Activated CD4-positive, alpha-beta T cell treated with anti-CD3 and anti-CD28 coated beads for 36 hours (primary cell): ENCODE measurements at places on chromosomes 4 and X. TPM values are rescaled to one million over a fixed set of nuclear protein-coding genes. Genes with fewer than 3 reads are reported as not detected.

Gene FAM184B
- total RNA-seq = 0.04 TPM

Gene LNX1
- total RNA-seq = not detected

Gene AGTR2
- total RNA-seq = not detected

Gene ZNF157
- total RNA-seq = 0.75 TPM

Gene MGAT4D
- not detected for total RNA-seq

Gene TMEM35A
- not detected for total RNA-seq

Gene EDNRA
- total RNA-seq = not detected

Gene SLC9A7
- total RNA-seq = 19.2 TPM

Gene CDS1
- total RNA-seq = 0.21 TPM

Gene YIPF7
- not detected for total RNA-seq

DNA sequence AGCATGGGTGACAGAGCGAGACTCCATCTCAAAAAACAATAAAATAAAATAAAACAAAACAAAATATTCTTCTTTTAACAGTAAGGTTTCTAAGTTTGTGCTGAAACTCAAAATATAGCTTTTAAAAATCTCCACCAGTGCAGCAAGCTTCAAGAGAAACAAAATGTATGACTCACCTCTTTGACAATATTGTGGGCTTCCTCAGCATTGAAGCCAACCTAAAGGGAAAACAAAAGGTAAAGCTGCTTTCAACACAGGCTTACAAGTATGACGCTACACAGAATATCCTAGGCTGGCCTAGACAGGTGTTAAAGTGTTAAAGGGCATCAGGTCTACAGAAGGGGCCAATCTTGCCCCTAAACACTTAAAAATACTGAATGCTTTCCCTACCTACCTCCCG, 1.2 kb downstream of the DYNLT3 start:
- H3K27ac ChIP-seq = peak overlapping the region; percentile 80
- H3K4me3 ChIP-seq = peak overlapping the region; percentile 69
- peaks cover 3% of the 10 kb centered on the region for H3K36me3 ChIP-seq
- H3K27me3 ChIP-seq = no peaks in the 10 kb centered on the region

GRCh38 chr4:88752076-88752463, 54.4 kb upstream of the NAP1L5 start:
- no peak overlapping the region for H3K4me3 ChIP-seq
- no peaks in the 10 kb centered on the region for H3K27me3 ChIP-seq
- H3K27ac ChIP-seq = no peak overlapping the region
- DNase-seq = no peak

GRCh38 chrX:154530286-154530685, 14.3 kb upstream of the FAM3A start:
- no peak overlapping the region for H3K27ac ChIP-seq
- H3K4me3 ChIP-seq = no peak overlapping the region
- H3K27me3 ChIP-seq = no peaks in the 10 kb centered on the region
- H3K4me1 ChIP-seq = peaks cover 20% of the 10 kb centered on the region
- DNase-seq = no peak
- H3K36me3 ChIP-seq = peaks cover 7% of the 10 kb centered on the region

DNA sequence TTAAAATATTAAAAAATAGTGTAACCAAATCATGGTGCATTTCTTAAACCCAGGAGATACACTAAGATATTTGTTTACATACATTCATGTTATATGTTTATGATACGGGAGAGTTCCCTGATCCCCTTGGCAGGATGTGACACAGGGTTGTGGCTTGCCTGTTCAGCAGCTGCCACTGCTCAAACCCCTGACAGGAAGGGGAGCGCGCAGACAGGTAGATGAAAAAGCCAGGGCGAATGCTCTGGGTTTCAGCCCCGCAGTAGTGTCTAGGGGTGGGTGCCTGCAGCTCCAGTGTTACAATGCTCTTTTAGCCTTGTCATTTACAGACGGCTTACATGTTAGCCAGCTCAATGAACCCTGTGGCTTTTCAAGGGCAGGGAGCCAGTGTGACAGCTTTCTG, 1343.8 kb upstream of the IGFBP7 start:
- H3K4me1 ChIP-seq = no peaks in the 10 kb centered on the region
- H3K36me3 ChIP-seq = no peaks in the 10 kb centered on the region
- no peak overlapping the region for H3K4me3 ChIP-seq
- no peak for DNase-seq

GRCh38 chr4:98369322-98369721, 108.1 kb downstream of the RAP1GDS1 start:
- H3K27me3 ChIP-seq = no peaks in the 10 kb centered on the region
- peaks cover 62% of the 10 kb centered on the region for H3K36me3 ChIP-seq
- no peak overlapping the region for H3K27ac ChIP-seq
- DNase-seq = no peak
- H3K4me1 ChIP-seq = no peaks in the 10 kb centered on the region
- H3K4me3 ChIP-seq = no peak overlapping the region

DNA sequence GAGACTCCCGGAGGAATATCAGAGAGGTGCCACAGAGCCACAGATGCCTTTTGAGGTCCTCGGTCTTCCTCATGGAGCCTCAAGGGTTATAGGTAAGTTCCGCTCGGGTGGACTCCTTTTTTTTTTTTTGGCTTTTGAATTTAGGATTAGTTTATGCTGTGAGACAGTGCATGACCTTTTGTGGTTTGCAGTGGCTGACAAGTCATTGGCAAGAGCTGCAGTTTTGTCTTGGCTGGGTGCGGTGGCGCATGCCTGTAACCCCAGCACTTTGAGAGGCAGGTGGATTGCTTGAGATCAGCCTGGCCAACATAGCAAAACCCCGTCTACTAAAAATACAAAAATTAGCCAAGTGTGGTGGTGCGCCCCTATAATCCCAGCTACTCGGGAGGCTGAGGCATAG, 4.5 kb upstream of the GRSF1 start:
- H3K36me3 ChIP-seq = no peaks in the 10 kb centered on the region
- no peak overlapping the region for H3K4me3 ChIP-seq
- no peaks in the 10 kb centered on the region for H3K27me3 ChIP-seq
- H3K27ac ChIP-seq = no peak overlapping the region

DNA sequence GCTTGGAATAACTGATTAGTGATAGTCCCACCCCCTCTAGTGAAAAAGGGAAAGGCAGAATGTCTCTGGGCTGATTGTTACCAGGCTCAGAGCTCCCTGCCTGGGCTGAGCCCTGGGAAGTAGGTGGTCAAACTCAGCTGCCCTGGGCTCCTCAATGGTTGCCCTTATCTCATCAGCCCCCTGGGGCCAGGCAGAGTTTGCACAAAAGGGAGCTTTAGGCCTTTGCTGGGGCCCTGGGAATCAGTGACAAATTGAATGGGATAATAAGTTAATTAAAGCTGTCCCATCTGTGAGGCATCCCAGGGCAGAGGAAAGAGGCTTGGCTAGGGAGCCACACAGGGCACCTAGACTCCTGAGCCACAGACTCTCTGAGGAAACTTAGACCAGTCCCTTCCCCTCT, 89.0 kb downstream of the EFNB1 start:
- H3K27me3 ChIP-seq = peaks cover 5% of the 10 kb centered on the region
- H3K4me1 ChIP-seq = no peaks in the 10 kb centered on the region
- H3K4me3 ChIP-seq = no peak overlapping the region
- DNase-seq = no peak

GRCh38 chr4:93918856-93919255, 90.3 kb downstream of the ATOH1 start:
- no peak for DNase-seq
- H3K27ac ChIP-seq = no peak overlapping the region
- H3K4me3 ChIP-seq = no peak overlapping the region
- H3K4me1 ChIP-seq = no peaks in the 10 kb centered on the region

DNA sequence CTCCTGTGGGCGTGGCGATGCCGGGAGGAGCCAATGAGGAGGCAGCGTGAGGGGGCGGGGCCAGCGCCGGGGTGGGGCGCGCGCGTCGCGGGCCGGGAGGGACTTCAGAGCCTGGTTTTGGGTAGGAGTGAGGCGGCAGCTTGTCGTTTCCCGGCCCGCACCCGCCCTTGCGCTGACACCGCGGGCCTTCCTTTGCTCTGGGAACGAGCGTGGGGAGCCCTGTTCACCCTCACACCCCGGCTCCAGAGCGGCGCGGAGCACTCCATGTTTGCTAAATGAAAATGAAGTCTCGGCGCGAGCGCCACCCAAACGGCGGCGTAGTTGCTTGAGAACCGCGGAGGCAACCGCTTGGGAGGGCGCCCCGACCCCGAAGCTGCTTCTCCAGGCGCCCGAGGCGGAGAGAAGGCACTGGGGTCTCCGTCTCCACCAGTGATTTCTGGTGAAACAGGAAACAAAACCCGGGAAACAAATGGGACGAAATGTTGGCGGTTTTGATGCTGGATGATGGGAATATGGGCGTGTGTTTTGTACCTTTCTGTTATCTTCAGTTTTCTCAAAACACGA, 497 bp upstream of the GRPEL1 start:
- H3K4me1 ChIP-seq = peaks cover 42% of the 10 kb centered on the region
- H3K4me3 ChIP-seq = peak overlapping the region; percentile 94
- peaks cover 2% of the 10 kb centered on the region for H3K27me3 ChIP-seq
- H3K27ac ChIP-seq = peak overlapping the region; percentile 94

DNA sequence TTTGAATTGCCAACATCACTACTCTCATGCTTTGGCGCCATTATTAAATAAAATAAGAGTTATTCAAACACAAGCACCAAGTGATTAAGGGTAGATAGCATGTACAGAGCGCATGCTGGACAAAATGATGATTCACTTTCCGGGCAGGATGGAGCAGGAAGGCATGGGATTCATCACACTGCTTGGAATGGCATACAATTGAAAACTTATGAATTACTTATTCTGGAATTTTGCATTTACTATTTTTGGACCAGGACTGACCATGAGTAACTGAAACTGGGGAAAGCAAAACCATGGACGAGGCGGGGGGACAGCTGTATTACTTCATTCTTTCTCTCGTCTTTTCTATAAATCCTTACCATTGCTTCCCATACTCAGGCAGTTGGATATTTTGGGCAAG, 28.5 kb upstream of the FGF5 start:
- H3K27me3 ChIP-seq = peaks cover 4% of the 10 kb centered on the region
- no peak for DNase-seq
- no peaks in the 10 kb centered on the region for H3K4me1 ChIP-seq
- no peak overlapping the region for H3K27ac ChIP-seq
- no peaks in the 10 kb centered on the region for H3K36me3 ChIP-seq

DNA sequence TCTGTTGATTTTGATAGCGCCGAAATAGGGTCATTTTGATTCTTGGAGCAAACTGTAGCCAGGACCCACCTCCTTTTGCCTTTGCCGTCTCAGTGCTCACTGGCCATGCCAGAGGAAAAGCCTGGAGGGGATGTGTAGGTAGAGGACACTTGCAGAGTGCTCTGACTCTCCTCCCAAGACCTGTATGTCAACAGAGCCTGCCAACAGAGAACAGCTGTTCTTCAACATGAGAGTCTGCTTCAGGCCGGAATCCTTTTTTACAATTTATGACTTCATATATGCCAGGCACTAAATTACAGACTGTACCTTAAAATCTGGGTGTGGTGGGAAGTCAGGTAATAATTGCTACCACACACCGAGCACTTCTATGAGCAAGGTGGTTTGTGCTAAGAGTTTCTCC, 94.2 kb downstream of the KDR start:
- DNase-seq = no peak
- H3K4me1 ChIP-seq = no peaks in the 10 kb centered on the region
- H3K27ac ChIP-seq = no peak overlapping the region
- H3K27me3 ChIP-seq = peaks cover 8% of the 10 kb centered on the region
- H3K36me3 ChIP-seq = no peaks in the 10 kb centered on the region

- H3K27ac ChIP-seq = no peak overlapping the region
- DNase-seq = no peak
- H3K36me3 ChIP-seq = no peaks in the 10 kb centered on the region
- no peaks in the 10 kb centered on the region for H3K27me3 ChIP-seq
Measured at GRCh38 chrX:75603833-75604232, 81.0 kb upstream of the ZDHHC15 start.

DNA sequence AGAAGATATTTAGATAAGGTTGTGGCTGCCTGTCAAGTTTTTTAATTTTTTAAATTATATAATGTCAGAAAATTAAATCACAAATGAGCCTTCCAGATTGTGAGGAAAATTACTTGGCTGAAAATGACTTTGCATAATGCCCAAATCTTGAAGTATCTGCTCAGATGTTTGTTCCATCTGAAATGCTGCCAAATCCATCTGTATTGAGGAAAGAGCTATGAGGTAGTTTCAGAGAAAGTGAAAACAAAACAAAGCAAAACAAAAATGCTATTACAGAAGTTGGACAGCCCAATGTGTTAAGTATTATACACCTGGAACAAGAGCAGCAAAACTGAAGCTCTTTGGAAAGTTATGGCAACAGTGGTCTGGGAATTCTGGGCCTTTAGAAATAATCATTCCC, 23.3 kb upstream of the GUCY1B1 start:
- no peaks in the 10 kb centered on the region for H3K4me1 ChIP-seq
- H3K27ac ChIP-seq = no peak overlapping the region
- H3K27me3 ChIP-seq = peaks cover 3% of the 10 kb centered on the region
- no peak for DNase-seq
- no peaks in the 10 kb centered on the region for H3K36me3 ChIP-seq

DNA sequence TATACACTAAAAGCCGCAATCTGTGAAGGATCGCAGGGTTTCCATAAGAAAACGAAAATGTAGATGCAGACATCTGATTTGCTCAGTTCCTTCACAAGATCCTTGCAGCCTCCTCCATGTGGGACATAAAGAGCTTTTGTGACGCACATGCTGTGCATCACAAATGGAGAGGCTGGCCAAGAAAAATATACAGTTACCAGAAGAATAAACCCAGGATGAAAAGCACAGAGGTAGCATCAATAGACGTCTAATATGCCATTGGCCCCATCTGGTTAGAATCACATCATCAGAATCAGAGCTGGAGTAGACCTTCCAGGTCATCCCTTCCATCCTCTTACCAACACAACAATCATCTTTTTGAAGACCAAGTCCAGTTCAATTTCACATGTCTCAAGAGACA, 517.4 kb downstream of the RAB28 start:
- H3K4me1 ChIP-seq = no peaks in the 10 kb centered on the region
- H3K27ac ChIP-seq = no peak overlapping the region
- no peak for DNase-seq
- H3K36me3 ChIP-seq = no peaks in the 10 kb centered on the region
- no peak overlapping the region for H3K4me3 ChIP-seq

DNA sequence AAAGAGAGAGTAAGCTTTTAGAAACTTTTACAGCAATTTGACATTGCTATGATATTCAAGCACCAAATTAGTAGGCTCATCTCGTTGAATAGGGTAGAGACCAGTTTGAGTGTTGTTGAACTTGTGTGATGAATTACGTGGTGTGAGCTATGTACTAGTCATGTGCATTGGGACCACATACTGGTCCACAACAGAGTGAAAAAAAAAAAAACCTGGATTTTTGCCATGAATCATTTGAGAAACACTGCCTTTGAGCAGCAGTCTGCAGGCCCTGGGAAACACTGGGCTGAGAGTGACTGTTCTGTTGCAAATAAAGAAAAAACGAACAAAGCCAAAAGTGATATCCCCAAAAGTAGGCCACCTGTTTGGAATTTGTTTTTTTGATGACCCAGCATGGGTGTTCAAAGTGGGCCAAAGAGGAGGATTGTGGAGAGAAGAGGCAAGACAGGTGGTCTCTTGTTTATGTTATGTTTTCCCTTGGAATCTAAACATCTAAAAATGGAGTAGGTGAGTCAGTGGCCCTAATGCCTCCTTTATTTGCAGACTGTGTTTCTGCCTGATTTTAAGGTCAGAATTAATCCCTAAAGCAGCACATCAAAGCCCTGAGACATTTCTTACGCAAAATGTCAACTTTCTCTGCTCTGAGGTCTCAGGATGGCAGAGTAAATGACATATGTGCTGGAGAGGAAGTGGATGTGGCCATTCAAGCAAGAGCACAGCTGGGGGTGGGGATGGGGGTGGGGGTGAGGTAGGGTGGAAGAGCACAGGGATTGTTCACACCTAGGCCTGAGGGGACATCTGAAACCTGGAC, 33.5 kb downstream of the TAF7L start:
- H3K4me3 ChIP-seq = no peak overlapping the region
- no peaks in the 10 kb centered on the region for H3K27me3 ChIP-seq
- H3K4me1 ChIP-seq = peaks cover 6% of the 10 kb centered on the region
- DNase-seq = no peak

GRCh38 chr4:102623622-102624021, 122.5 kb downstream of the NFKB1 start:
- H3K4me3 ChIP-seq = no peak overlapping the region
- H3K27ac ChIP-seq = no peak overlapping the region
- peaks cover 60% of the 10 kb centered on the region for H3K4me1 ChIP-seq
- DNase-seq = no peak
- no peaks in the 10 kb centered on the region for H3K27me3 ChIP-seq
